ENCODE measurements at places on chromosomes 12 and 14.

- H3K4me1 ChIP-seq: no peaks in the 10 kb centered on the region
- H3K36me3 ChIP-seq: no peaks in the 10 kb centered on the region
- no peak overlapping the region for H3K27ac ChIP-seq
- no peak for DNase-seq
- H3K4me3 ChIP-seq: no peak overlapping the region
Measured at GRCh38 chr14:65211341-65211987, 109.1 kb upstream of the MAX start.

- H3K27me3 ChIP-seq: no peaks in the 10 kb centered on the region
- H3K4me1 ChIP-seq: no peaks in the 10 kb centered on the region
- no peak overlapping the region for H3K4me3 ChIP-seq
- DNase-seq: no peak
- H3K27ac ChIP-seq: no peak overlapping the region
Measured at GRCh38 chr12:87847147-87847546, 182.1 kb downstream of the C12orf50 start.

DNA sequence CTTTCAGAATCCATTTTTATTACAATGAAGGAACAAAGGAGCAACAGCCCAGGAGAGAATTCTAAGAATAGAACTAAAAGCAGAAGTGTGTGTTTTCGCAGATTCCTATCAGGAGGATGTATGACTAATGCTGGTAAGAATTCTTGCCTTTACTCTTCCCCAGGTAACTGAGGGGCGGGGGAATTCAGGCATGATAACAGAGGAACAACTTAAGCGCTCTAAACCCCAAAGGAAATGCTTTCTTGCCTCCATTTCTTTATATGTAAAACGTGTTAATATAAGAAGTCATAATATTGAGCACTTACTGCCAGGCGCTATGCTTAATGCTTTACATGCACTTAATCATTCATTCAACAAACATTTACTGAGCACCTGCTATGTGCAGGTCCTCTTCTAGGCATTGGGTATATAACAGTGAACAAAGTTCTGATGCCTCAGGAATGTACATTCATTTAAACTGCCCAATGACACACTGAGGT, 4.5 kb downstream of the HCAR1 start:
- no peaks in the 10 kb centered on the region for H3K36me3 ChIP-seq
- no peak overlapping the region for H3K4me3 ChIP-seq
- peaks cover 5% of the 10 kb centered on the region for H3K4me1 ChIP-seq
- DNase-seq: no peak
- H3K27me3 ChIP-seq: peaks cover 11% of the 10 kb centered on the region

- H3K36me3 ChIP-seq: no peaks in the 10 kb centered on the region
- no peak overlapping the region for H3K4me3 ChIP-seq
- peaks cover 25% of the 10 kb centered on the region for H3K4me1 ChIP-seq
- no peak overlapping the region for H3K27ac ChIP-seq
- DNase-seq: no peak
- H3K27me3 ChIP-seq: no peaks in the 10 kb centered on the region
Measured at GRCh38 chr14:105311838-105312237, 2.7 kb upstream of the PACS2 start.

- no peak overlapping the region for H3K4me3 ChIP-seq
- H3K36me3 ChIP-seq: no peaks in the 10 kb centered on the region
- H3K27ac ChIP-seq: no peak overlapping the region
- H3K27me3 ChIP-seq: no peaks in the 10 kb centered on the region
- H3K4me1 ChIP-seq: no peaks in the 10 kb centered on the region
Measured at GRCh38 chr14:62409626-62410300, 635.5 kb downstream of the KCNH5 start.

DNA sequence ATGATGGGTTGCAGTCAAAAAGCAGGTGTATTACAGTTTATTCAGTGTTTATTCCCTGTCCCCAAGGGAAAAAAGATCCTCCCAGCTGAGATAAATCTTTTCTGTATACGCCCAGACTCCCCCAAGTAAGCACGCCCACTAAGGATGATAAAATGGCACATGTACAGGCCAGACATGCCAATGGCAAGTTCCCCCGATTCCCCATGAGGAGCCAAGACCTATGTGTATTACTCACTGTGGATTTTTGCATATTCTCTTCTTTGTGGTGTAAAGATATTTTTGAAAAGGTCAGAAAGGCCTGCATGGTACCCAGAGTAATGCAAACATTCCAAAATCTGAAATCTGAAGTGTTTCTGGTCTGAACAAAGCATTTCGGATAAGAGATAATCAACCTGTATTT, 22.2 kb downstream of the NR2C1 start:
- H3K4me1 ChIP-seq: no peaks in the 10 kb centered on the region
- no peak overlapping the region for H3K27ac ChIP-seq
- H3K36me3 ChIP-seq: peaks cover 68% of the 10 kb centered on the region
- H3K27me3 ChIP-seq: no peaks in the 10 kb centered on the region

- DNase-seq: peak; percentile 44
- no peak overlapping the region for H3K27ac ChIP-seq
- H3K36me3 ChIP-seq: no peaks in the 10 kb centered on the region
- no peak overlapping the region for H3K4me3 ChIP-seq
- H3K4me1 ChIP-seq: peaks cover 4% of the 10 kb centered on the region
Measured at GRCh38 chr12:102757154-102757881, 159.7 kb downstream of the PAH start.

DNA sequence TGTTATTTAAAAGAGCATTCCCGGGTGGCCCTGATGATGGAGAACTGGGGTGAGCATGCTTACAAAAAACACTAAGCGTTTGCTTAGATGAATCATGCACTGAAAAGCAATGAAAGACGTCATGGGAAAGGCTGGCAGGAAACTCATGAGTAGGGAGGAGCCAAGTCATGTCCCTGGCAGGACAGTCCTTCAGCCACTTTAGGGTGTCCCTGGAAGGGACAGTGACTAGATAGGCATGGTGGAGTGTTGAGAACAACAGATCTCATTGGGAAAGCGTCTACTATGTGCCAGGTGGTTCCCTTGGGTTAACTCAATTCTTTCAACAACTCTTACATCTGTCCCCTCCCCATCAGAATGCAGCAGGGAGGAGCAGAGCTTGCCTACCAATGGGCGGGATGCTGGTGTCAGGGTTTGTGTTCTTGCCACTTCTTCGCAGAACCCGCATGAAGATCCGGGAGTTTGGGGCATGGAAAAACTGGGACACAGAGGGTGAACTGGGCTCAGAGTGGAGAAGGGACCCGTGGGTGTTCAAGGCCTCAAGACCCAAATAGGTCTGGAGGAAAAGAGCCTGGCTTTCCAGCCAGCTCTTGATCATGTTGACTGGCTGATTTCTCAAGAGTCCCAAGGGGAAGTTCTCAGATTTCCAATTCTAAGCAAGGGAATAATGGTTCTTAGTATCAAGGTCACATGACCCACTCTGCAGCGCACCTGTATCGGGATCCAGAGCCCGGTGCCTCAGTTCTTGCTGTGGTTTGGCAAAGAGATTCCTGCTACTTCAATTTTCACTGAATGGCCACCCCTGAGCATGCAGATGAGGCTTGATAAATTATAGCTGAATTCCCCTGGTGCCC, 653.9 kb upstream of the TBX3 start:
- peak; percentile 18 for DNase-seq
- H3K27me3 ChIP-seq: no peaks in the 10 kb centered on the region
- H3K4me3 ChIP-seq: no peak overlapping the region
- peak overlapping the region; percentile 64 for H3K27ac ChIP-seq

DNA sequence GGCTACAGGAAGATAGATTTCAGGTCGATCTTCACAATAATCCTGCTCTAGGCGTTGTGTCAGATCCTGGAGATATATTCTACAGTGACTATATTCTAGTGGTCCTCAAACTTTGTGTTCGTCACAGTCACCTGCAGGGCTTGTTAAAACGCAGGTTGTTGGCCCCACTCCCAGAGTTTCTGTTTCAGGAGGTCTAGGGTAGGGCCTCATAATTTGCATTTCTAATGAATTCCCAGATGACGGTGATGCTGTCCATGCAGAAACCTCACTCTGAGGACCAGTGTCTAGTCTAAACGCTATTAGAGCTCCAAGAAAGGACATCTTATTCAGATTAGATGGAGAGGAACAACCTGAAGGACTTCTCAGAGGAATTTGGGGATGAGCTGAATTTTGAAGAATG, 13.2 kb upstream of the SLC6A13 start:
- no peak for DNase-seq
- H3K4me3 ChIP-seq: no peak overlapping the region
- H3K27ac ChIP-seq: no peak overlapping the region
- H3K4me1 ChIP-seq: no peaks in the 10 kb centered on the region
- no peaks in the 10 kb centered on the region for H3K27me3 ChIP-seq

- no peak overlapping the region for H3K27ac ChIP-seq
- DNase-seq: no peak
- H3K27me3 ChIP-seq: peaks cover 13% of the 10 kb centered on the region
- H3K4me3 ChIP-seq: no peak overlapping the region
- H3K36me3 ChIP-seq: no peaks in the 10 kb centered on the region
- peaks cover 12% of the 10 kb centered on the region for H3K4me1 ChIP-seq
Measured at GRCh38 chr14:80996049-80996901, 40.9 kb downstream of the TSHR start.

GRCh38 chr12:29717540-29718100, 66.1 kb downstream of the TMTC1 start:
- peak overlapping the region; percentile 26 for H3K27ac ChIP-seq
- H3K27me3 ChIP-seq: no peaks in the 10 kb centered on the region
- peaks cover 12% of the 10 kb centered on the region for H3K4me1 ChIP-seq
- H3K4me3 ChIP-seq: no peak overlapping the region
- H3K36me3 ChIP-seq: no peaks in the 10 kb centered on the region

- no peak overlapping the region for H3K4me3 ChIP-seq
- DNase-seq: no peak
- no peaks in the 10 kb centered on the region for H3K27me3 ChIP-seq
- no peak overlapping the region for H3K27ac ChIP-seq
Measured at GRCh38 chr12:64160711-64161060, 61.4 kb downstream of the KICS2 start.

DNA sequence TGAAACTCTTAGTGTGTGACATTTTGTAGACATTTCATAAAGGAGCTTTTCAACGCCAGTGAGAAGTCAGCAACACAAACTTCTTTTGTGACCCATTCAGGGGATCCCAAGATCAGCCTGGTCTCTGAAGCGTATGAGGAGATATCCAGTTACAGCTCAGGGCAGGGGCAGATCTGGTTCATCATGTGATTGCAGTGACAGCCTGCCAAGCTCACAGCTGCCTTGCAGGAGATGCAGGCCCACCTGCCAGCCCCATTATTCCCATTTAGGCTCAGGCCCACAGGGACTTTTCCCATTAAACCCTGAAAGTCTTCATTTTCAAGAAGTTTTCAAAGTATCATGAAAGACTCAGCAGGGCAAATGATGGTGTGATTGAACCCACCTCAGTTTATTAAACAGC, 38.3 kb downstream of the SRGAP1 start:
- H3K27ac ChIP-seq: no peak overlapping the region
- H3K4me3 ChIP-seq: no peak overlapping the region
- no peaks in the 10 kb centered on the region for H3K27me3 ChIP-seq
- H3K36me3 ChIP-seq: no peaks in the 10 kb centered on the region
- no peak for DNase-seq

- no peaks in the 10 kb centered on the region for H3K27me3 ChIP-seq
- no peak for DNase-seq
- H3K27ac ChIP-seq: no peak overlapping the region
- H3K4me3 ChIP-seq: no peak overlapping the region
Measured at GRCh38 chr12:25992026-25992782, 33.7 kb downstream of the RASSF8 start.

- no peak overlapping the region for H3K4me3 ChIP-seq
- no peaks in the 10 kb centered on the region for H3K36me3 ChIP-seq
- H3K4me1 ChIP-seq: no peaks in the 10 kb centered on the region
- no peak for DNase-seq
Measured at GRCh38 chr12:132619386-132620112, 973 bp downstream of the P2RX2 start.

Data from heart right ventricle (tissue), 16 donors.